ENCODE measurements at places on chromosomes 2 and 18. TPM values are rescaled to one million over a fixed set of nuclear protein-coding genes. Genes with fewer than 3 reads are reported as not detected.

The PAX8 gene
- 2.9 TPM for total RNA-seq

The LYPD6B gene
- total RNA-seq = 12.5 TPM

The SLC30A3 gene
- total RNA-seq = not detected

The AFTPH gene
- total RNA-seq = 24.1 TPM

The HOXD8 gene
- total RNA-seq = 6.3 TPM

The C2orf66 gene
- total RNA-seq = not detected

The B3GNT2 gene
- total RNA-seq = 21.0 TPM

Measured in placental pericyte (primary cell).